ENCODE measurements at places on chromosomes 4 and X.

DNA sequence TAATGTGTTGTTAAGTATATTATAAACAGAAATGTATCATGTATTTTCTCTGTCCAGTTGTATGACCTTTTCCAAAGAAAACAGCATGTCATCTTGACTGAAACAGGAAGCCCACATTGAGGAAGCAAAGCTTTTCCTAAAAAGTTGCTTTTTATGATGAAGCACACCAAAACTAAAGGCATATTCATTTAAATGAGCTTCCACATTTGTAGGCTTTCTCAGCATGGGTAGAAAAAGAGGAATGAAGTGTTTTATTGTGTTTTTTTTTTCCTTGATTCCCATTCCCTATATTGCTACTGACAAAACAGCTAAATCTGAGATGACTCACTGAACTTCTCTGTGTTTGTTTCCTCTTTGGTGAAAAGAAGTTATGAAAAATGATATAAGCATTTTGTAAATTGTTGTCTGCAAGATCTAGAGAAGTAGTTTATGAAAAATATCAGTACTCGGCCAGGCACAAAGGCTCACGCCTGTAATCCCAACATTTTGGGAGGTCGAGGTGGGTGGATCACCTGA is 32.5 kb upstream of the FRAS1 start:
- DNase-seq, result no peak

- DNase-seq, result no peak
These were observed 39.6 kb downstream of the HTRA3 start for GRCh38 chr4:8308856-8309771.

GRCh38 chr4:26196567-26196966 is 124.2 kb upstream of the RBPJ start:
- DNase-seq, result no peak

- DNase-seq, result peak; percentile 12
These were observed 529 bp downstream of the DHRSX start for GRCh38 chrX:2500091-2500802.

GRCh38 chr4:114041117-114041475 is 61.6 kb upstream of the ARSJ start:
- no peak for DNase-seq
